Ammon's horn (tissue), 1 donor: ENCODE measurements at places on chromosomes 5 and 9.

DNA sequence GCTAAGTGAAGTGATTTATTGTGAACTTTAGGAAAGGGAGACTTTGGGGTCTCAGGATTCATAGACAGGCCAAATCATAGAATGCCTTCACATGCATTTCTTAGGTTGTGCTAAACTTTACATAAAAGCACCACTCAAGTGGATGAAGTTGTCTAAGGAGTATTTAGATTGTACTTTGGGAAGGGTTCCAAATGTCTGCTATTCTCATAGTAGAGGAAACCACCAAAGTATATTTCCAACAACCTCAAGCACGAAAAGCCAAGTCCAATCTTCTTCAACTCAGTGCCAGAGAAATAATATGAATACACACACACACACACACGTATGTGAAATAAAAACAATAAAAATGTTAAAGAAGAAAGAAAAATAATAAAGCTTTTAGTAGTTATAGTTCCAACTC lies 41.8 kb downstream of the ENC1 start:
- DNase-seq, result no peak

DNA sequence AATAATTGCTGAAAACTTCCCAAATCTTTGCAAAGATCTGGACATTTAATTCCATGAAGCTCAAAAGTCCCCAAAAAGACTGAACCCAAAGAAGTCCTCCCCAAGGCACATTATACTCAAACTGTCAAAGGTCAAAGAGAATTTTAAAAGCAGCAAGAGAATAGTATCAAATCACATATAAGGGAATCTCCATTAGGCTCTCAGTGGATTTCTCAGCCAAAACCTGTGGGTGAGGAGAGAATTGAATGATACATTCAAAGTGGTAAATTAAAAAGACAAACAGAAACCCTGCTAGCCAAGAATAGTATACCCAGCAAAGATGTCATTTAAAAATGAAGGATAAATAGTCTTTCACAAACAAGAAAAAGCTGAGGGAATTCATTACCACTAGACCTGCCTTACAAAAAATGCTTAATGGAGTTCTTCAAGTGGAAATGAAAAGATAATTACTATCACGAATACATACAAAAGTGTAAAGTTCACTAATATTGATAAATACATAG lies 134.1 kb downstream of the NDUFS4 start:
- DNase-seq, result no peak

GRCh38 chr5:135441919-135442318 lies 5.2 kb downstream of the DCANP1 start:
- DNase-seq, result no peak

GRCh38 chr5:34957857-34958690 lies 28.7 kb downstream of the DNAJC21 start:
- peak; percentile 27 for DNase-seq

DNA sequence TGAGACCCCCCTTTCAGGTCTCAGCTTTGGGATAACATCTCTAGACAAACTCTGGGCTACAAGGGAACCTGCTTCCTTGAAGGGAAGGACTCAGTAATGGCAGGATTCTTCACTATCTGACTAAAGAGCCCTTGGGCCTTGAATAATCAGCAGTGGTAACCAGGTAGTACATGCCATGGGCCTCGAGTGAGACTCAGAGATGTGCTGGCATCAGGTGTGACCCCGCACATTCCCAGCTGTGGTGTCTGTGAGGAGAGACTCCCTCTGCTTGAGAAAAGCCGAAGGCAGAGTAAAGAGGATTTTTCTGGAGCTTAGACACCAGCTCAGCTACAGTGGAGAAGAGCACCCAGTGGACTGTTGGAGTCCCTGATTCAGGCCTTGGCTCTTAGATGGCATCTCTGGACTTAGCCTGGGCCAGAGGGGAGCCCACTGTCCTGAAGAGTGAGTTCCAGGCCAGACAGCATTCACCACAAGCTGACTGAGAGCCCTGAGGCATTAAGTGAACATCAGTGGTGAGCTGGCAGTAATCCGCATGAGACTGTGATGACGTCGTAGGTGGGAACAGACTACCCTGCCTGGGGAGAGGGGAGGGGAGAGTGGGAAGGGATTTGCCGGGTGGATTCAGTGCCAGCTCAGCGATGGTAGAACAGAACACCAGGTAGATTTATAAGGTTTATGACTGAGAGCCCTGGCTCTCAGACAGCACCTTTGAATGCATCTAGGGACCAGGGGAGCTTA lies 5.3 kb upstream of the ZNF782 start:
- no peak for DNase-seq

DNA sequence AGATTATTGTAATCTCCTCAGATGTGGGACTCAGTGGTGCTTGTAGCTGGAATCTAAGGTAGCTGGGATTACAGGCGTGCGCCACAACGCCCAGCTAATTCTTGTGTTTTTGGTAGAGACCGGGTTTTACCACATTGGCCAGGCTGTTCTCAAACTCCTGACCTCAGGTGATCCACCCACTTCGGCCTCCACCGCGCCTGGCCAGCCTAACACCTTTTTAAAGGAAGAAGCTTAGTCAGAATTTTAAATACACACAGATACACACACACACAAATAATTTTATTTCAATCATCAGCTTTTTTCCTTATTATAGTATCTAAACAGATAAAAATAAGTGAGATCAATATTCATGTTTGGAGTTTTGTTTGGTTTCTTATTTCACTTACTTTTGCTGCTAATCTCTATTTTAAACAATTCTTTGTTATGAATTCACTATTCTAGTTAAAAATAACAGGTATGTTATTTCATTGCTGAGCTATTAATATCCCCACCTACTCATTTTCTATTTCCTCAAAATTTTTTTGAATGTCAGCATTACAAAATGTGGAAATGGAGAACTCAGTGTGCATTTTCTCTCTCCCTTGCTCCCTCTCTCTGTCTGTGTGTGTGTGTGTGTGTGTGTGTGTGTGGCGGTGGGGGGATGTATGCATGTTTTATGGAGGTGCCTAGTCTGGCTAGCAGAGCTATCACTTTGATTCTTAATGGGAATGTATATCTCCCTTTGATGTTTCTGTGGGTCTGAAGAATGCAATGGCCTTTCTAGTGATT lies 960.6 kb upstream of the DMAC1 start:
- DNase-seq, result no peak
